ENCODE measurements at places on chromosomes 4 and X. TPM values are rescaled to one million over a fixed set of nuclear protein-coding genes. Genes with fewer than 3 reads are reported as not detected.

DNA sequence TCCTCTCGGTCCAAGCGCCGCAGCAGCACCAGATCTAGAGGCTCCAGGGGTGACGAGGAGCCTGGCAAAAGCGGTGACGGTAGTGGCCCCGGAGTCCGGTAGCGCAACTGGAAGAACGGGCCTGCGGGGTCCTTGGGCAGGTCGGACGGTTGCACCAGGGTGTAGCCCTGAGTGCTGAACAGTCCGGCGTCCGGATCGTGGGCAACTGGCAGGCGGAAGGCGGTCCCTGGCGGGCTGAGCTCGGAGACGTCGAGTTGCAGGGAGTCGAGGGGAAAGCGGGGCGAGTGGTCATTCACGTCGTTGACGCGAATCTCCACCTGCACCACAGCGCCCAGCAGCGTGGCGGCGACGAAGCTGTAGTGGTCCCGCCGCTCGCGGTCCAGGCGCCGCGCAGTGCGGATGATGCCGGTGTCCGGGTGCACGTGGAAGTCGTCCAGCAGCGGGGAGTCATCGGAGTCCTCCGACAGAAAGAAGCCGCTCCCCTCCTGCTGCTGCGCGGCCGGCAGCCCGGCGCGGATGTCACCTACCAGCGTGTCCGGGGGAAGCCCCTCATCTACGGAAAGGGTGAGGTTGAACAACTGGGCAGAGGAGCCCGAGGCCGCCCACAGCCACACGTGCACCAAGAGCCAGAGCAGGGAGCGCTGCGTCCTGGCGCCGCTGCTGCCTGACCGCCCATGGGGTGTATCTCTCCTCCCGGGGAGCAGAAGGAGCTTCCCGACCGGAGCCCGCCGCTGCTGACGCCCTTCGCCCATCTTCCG is 837 bp downstream of the DCHS2 start:
- no peak for DNase-seq

- DNase-seq = no peak
Observed at GRCh38 chr4:110876866-110877265, 254.0 kb upstream of the PITX2 start.

DNA sequence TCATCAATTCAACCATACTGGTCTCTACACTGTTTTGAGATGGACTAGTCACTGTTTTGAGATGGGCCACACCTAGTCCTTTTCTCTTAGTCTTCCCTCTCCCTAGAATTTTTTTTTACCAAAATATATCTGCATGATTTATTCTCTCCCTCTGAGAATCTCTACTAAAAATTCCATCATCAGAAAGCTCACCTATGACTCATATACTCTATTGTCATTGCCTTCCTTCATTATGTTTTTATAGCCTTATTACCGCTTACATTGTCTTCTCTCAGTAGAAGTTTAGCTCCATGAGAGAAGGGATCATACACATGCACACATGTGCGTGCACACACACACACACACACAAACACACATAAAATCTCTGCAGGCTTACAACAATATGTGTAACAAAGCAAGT is 303.6 kb downstream of the PCDH10 start:
- DNase-seq = no peak

- no peak for DNase-seq
Observed at GRCh38 chrX:73457306-73457705, 10.5 kb downstream of the CDX4 start.

GRCh38 chrX:39961441-39961840 is 136.3 kb downstream of the BCOR start:
- DNase-seq = no peak

DNA sequence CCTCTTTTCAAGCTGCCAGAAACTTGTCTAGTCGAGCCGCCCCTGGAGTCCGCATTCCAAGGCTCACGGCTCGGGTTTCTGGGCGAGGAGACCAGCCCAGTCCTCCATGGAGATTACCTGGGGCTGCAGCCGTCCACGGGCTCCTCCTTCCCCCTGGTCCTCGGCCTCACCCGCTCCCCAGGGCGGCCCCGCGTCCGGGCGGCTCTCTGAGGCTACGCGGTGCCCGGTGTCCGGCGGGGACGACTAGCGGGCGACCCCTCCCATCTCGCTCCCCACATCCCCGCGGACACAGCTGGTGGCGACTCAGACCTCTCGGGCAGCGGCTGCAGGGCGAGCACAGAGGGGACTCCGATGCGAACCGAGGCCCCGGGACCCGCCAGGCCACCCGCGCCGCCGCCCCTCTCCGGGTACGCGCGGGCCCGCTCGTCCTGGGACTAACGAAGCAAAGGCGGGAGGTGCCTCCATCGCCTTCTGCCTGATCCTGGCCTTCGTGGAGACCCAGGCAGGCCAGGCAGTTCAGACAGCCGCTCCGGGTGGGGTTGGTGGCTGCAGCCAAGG is 159.4 kb downstream of the TRAM1L1 start:
- no peak for DNase-seq

- no peak for DNase-seq
Observed at GRCh38 chr4:137927972-137928371, 314.2 kb downstream of the SLC7A11 start.

GRCh38 chrX:154096140-154097002 is 1.1 kb downstream of the MECP2 start:
- DNase-seq = no peak

DNA sequence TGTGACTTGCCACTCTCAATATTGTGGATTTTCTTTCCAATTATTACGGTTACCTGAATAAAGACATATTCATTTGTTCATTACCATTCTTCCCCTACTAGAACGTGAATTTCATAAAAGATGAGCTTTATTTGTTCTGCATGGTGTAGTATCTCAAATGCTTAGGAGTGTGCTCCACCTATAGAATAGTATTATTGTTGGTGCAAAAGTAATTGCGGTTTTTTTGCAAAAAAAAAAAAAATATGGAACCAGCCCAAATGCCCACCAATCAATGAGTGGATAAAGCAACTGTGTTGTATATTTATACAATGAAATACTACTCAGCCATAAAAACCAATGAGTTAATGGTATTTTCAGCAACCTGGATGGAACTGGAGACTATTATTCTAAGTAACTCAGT is 525.5 kb upstream of the PRKX start:
- no peak for DNase-seq

GRCh38 chrX:104098151-104098808 is 14.0 kb upstream of the ZCCHC18 start:
- DNase-seq = peak; percentile 52

DNA sequence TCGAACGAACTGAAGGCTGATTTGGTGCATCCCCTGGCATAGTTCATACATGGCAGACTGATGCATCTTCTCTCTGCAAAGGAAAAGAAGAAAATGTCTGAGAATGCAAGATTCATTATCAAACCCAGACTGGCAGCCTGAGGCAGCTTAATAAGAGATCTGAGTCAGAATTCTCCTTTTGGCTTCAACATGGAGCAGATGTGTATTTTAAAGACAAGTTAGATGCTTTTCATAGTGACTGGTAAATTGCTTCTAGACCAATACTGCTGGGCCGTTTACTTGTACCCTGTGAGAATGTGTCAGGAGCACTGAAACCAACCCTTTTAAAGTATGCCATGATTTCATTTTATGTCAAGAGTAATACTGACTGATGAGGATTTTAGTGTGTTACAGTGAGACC is 322.0 kb downstream of the NR3C2 start:
- no peak for DNase-seq

DNA sequence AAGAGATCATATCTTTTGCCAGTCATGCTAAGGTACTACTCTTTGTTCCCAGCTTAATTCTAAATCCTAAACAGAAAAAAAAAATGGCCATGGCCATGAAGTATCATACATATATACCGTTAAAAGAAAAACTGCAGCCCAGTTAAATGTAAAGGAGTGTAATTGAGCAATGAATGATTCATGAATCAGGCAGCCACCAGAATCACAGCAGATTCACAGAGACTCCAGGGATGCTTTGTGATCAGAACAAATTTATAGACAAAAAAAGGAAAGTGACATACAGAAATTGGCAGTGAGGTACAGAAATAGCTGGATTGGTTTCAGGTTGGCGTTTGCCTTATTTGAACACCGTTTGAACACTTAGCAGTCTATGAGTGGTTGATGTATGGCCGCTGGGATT is 42.1 kb upstream of the PDGFC start:
- no peak for DNase-seq

DNA sequence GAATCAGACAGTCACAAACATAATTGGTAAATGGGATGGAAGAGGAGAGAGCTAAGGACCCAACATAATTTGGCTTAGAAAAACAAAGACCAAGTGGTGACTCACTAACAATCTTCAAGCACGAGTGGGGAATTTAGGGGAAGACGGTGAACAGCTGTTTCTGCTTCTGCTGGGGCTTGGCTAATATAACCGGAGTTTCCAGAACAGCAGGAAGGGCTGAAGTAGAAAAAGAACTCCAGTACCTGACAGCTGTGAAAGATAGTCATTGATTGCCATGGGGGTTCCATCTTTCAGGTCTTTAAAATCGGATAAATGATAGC is 290.9 kb upstream of the LDB2 start:
- DNase-seq = no peak

GRCh38 chr4:140450352-140450751 is 22.9 kb upstream of the CLGN start:
- no peak for DNase-seq

- DNase-seq = no peak
Observed at GRCh38 chr4:24896056-24896455, 16.8 kb downstream of the CCDC149 start.

DNA sequence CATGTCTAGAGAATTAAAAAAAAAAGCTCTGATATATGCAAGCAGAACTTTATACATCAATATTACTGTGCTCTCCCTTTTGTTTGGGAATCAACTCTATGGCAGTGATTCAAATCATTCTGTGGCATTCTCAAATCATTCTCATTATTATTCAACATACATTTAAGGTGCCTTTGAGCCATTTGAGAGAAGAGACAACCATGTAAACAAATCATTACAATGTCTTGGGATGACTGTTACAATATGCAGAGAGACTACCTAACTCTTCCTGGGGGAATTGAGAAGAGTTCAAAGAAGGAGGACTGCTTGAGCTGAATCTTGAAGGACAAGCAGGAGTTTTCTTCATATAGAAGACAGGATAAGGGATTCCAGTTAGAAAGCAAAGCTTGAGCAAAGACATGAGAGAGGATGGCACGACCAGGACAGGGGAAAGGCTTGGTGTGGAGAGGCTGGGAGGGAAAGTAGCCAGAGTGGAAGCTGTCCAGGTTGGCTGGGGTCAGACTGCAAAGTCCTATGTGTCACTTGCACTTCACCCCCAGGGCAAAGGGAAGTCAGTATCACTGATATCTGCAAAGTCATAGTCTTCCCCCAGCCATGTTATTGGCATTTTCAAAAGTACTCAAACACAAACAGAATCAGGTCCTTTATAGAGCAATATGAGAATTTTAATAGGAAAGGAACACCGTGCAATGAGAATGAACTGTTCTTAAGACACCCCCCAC is 9.0 kb downstream of the SEC24D start:
- DNase-seq = no peak

Gene NOX1
- 0.78 TPM for total RNA-seq

Gene MAML3
- total RNA-seq = 23.4 TPM

Gene BRS3
- 0.18 TPM for total RNA-seq

Gene SLC25A6
- 391 TPM for total RNA-seq

Measured in ureter (tissue), 1 donor.